ENCODE measurements at places on chromosomes 7 and 10.

GRCh38 chr10:8059191-8059936, 4.9 kb downstream of the GATA3 start:
- no peak for DNase-seq

DNA sequence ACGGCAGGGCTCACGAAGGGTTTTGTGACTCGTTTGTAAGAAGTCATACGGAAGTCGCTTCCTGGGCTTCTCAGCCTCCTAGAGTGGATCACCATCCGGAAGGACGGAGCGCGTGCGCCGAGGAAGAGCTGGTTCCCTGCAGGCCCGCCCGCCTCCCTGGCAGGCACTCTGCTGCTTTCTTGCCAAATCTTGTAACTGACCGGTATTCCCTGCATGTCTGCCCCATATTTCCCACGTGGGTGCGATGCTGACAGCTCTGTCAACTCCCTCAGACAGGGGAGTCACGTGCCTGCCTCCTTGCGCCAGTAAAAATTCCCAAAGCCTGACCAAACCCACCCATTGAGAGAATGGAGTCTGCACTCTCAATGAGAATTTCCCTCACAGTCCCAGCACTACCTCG, 12.7 kb downstream of the SHH start:
- DNase-seq, result no peak

DNA sequence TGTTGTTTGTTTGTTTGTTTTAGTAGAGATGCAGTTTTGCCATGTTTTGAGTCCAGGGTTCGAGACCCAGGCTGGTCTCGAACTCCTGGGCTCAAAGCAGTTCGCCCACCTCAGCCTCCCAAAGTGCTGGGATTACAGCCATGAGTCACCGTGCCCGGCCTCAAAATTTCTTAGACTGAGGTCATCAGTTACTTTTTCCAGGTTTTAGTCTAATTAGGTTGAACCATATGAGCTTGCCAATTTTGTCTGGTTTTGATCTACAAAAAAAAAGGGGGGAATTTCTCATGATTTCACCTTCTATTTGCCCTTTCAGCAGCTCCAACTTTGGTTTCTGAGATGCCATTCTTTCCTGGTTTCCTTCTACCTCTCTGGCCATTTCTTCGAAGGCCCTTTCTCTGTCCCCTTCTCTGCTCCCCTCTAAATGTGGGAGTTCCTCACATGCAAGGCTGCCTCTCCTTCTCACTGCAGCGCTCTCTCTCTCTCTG, 5.5 kb downstream of the CUEDC2 start:
- no peak for DNase-seq

GRCh38 chr10:2049560-2049959, 312.2 kb upstream of the ADARB2 start:
- DNase-seq, result no peak

DNA sequence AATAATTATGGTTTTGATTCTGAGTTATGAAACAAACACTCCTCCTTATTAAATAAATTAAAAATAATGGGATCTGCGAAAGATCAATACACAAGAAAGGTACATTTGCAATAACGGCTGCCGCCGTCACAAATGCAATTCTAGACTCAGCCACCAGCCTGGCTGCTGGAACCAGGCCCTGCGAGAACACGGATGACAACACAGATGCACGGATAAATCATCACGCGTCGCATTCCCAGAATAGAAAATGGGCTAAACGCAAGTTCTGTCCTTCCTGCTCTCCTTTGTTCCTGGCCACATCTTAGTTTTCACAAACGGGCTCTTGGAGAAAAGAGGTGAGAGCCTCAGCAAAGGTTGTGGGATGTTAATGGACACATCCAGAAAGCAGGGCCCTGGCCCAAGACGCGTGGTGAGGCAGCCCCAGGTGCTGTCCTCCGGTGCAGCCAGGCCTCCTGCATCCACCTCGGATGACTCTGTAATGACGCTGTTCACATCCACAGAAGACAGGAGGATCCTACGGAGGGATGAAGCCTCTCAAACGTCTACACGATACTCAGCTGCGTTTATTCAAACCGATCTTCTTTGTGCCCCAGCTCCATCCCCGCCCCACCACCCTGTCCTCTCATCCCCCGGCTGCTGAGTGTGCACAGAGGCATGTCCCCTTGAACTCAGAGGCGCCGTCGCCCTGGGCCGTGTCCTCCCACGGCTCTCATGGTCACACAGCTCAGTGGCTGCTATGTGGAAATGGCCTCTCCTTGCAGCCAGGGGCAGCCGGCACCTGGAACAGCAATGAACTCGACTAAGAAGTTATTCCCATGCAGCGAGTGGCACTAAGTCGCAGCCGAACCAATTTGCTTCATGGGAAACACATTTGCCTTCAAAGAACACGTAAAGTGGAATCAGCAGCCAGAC, 197.9 kb downstream of the PTPRN2 start:
- DNase-seq, result no peak

DNA sequence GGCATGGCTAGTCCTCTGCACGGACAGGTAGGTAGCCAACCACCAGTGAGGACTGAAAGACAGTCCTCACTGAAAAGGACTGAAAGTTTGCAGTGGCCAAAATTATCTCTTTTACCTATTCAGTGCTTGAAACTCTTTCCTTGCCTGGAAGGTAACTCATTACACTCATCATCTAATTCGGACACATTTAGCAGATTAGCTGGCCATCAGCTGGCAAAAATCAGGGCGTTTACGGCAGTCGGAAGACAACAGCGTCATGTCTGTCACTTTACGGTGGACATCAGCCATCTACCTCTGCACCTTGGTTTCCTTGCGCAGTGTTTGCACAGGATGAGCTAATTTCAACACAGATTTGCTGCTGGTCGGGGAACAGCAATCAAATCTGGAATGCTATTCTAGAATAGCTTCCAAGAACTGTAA, 740 bp downstream of the ANXA7 start:
- DNase-seq, result peak; percentile 17

GRCh38 chr7:36597090-36597773, 127.1 kb downstream of the AOAH start:
- no peak for DNase-seq

DNA sequence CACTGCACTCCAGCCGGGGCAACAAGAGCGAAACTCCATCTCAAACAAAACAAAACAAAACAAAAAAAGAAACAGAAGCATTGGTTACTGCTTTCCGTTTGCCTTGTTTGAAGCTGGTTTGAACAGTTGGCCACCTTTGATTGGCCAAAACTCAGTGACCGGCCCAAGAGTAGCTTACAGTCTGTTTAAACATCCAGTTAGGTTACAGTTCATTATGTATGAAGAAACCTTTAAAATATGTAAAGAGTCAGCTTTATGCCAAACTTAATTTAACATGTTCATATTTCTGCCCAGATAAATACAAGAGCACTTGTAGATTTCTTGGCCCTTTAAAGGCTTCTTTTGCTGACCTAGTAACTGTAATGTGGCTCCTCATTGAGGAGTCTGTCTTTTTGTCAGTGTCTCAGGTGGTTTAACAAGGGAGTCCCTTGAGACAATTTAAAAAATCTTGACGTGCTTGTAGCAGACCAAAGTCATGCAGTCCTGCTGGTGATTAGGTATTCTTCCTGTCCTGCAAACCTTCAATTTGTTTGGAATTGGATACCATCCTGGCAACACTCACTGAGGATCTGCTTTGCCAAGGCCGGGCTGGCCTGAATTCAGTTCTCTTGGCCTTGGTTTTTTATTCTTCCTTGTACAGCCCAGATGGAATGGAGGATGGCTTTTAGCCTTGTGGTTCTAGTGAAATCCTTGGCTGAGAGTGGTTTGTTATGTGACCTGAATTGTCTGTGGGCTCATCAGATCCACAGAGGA, 128.9 kb downstream of the PLXDC2 start:
- no peak for DNase-seq

- no peak for DNase-seq
Measured at GRCh38 chr10:10829576-10829975, 188.1 kb upstream of the CELF2 start.

DNA sequence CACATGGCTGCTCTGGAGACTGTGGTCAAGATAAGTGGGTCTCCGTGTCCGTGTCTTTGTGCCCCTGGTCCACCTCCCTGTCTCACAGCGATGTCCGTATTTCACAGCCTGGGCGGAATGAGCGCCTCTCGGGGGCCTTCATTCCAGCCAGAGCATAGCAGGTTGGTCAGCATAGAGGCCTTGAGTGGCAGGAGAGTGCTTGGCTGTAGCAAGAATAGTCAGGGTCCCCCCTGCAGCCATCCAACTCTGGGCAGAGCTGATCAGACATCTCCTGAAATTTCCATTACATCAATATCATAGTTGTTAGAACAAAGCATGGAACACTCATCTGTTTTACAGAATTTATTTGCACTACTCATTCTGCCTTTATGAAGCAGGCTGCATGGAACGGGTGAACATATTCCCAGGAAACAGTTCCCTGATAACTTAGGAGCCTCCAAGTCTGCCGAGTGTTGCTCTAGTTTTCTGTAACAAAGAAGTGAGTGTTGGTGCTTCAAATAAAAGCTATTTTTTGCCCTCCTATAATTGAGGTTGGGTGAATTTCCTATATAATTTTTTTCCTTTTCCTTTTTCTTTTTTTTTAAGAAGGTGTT, 255.3 kb downstream of the INHBA start:
- DNase-seq, result no peak

GRCh38 chr7:158950914-158951635, 94.7 kb downstream of the DYNC2I1 start:
- no peak for DNase-seq

Data from NCI-H1092 treated with DMSO at 0.1 percent for 48 hours (cell line).